ENCODE measurements at places on chromosomes 3 and 15. TPM values are rescaled to one million over a fixed set of nuclear protein-coding genes. Genes with fewer than 3 reads are reported as not detected.

DNA sequence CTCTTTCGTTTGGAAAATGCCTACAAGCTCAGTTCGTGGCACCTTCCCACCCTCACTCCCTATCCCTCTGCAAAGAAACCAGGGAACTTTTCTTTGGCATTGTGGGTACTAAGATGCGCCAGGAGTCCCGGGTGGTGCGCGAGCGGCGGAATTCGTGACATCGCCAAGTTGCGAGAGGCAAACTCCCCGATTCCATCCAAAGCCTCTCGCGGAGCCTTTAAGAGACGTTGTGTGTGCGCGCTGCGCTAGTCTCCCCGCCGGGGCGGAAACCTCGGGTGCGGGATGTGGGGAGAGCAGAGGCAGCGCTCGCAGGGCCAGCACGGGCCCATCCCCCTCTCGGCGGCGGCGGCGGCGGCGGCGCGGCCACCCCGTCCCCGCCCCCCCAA, 443 bp upstream of the NR2F2 start:
- no peaks in the 10 kb centered on the region for H3K36me3 ChIP-seq
- H3K27ac ChIP-seq = no peak overlapping the region

GRCh38 chr3:50490424-50490823, 13.0 kb downstream of the CACNA2D2 start:
- no peaks in the 10 kb centered on the region for H3K36me3 ChIP-seq

DNA sequence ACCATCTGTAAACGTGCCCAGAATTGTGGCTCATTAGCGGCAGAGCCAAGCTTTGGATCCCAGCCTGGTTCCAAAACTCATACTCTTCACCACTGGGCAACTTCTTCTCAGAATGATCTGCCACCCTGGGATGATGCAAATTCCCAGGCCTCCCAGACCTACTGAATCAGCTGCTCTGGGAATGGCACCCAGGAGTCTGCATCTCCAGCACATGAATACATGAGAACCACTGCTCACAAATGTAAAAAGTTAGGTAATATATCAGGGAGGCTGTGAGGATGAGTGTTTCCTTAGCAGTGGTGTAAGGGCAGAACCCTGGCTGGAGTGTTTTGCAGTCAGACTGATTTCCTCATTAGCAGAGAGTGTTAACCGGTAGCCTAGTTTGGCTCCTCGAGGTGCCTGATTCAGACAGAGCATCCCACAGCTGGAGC, 94.2 kb downstream of the LIPC start:
- no peak overlapping the region for H3K4me3 ChIP-seq
- peaks cover 17% of the 10 kb centered on the region for H3K4me1 ChIP-seq
- H3K27me3 ChIP-seq = no peaks in the 10 kb centered on the region
- DNase-seq = no peak

DNA sequence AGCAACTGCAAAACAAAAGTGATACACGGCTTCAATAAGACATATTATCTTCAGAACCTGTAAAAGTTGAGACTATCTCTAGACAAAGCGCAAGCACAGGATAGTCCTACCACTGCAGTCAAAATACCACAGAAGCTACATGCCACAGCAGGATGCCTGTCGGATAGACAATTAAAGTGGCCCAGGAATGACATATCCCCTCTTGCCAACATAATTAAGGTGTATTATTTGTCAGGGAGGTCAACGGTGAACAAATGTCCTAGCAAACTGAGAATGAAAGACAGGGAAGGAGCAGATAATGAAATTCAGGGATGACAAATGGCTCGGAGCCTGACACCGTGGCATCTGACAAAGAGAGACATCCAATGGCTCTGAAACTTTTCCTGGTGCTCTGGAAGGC, 185.7 kb downstream of the MECOM start:
- no peaks in the 10 kb centered on the region for H3K36me3 ChIP-seq
- no peak overlapping the region for H3K4me3 ChIP-seq
- peaks cover 14% of the 10 kb centered on the region for H3K4me1 ChIP-seq
- H3K27ac ChIP-seq = no peak overlapping the region
- no peak for DNase-seq

GRCh38 chr3:69821133-69821532, 81.9 kb downstream of the MITF start:
- H3K27me3 ChIP-seq = no peaks in the 10 kb centered on the region
- H3K27ac ChIP-seq = no peak overlapping the region
- no peak overlapping the region for H3K4me3 ChIP-seq
- no peaks in the 10 kb centered on the region for H3K4me1 ChIP-seq

- H3K36me3 ChIP-seq = peaks cover 25% of the 10 kb centered on the region
- peaks cover 25% of the 10 kb centered on the region for H3K4me1 ChIP-seq
- no peaks in the 10 kb centered on the region for H3K27me3 ChIP-seq
- DNase-seq = no peak
- H3K27ac ChIP-seq = no peak overlapping the region
- no peak overlapping the region for H3K4me3 ChIP-seq
Measured at GRCh38 chr3:98513736-98514135, 9.0 kb downstream of the CLDND1 start.

- H3K36me3 ChIP-seq = no peaks in the 10 kb centered on the region
- DNase-seq = no peak
- H3K4me3 ChIP-seq = no peak overlapping the region
- no peaks in the 10 kb centered on the region for H3K27me3 ChIP-seq
Measured at GRCh38 chr3:159187232-159187631, 385.4 kb downstream of the MFSD1 start.

The TTLL13 gene
- total RNA-seq = 0.18 TPM

The FEZF2 gene
- not detected for total RNA-seq

The GP5 gene
- total RNA-seq = 0.16 TPM

The FBXO40 gene
- 0.04 TPM for total RNA-seq

Data from WTC11 (cell line).